ENCODE measurements at places on chromosomes 12 and 14. TPM values are rescaled to one million over a fixed set of nuclear protein-coding genes. Genes with fewer than 3 reads are reported as not detected.
A peak's percentile ranks its signal among the peaks of the same experiment; 100 is the strongest.

GRCh38 chr12:82694970-82695369 lies 8.3 kb downstream of the TMTC2 start:
- DNase-seq: no peak

ASPG gene
- total RNA-seq: 4.4 TPM

DNA sequence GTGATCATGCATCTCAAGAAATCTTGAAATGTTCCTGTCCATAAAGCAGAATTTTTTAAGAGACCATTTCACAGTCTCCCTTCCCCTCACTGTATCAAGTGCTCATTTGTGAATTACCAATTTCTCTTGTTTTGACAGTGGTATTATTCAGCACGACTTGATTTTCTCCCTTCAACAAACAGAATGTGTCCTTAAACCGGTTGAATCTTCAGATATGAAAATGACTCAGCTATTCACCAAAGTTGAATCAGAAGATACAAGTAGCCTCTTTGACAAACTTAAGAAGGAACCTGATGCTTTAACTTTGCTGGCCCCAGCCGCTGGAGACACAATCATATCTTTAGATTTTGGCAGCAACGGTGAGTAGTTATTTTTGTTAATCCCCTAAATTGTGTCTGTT lies 25.5 kb upstream of the SNAPC1 start:
- no peak for DNase-seq

LETMD1 gene
- total RNA-seq: 27.3 TPM

ASCL1 gene
- total RNA-seq: not detected

- no peak for DNase-seq
Observed at GRCh38 chr14:89344920-89345254, 72.1 kb downstream of the FOXN3 start.

DNA sequence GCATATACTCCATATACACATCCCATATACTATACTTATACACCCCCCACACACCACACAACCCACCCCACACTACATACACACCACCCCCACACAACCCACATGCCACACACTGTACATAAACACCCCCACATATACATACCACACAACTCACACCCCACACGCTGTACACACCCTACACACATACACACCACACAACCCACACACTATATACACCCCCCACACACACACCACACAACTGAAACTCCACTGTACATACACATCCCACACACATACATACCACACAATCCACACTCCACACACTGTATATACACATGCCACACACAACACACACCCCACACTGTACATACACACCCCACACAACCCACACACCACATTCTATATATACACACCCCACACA lies 81.0 kb downstream of the NOC4L start:
- DNase-seq: no peak

B3GNT4 gene
- not detected for total RNA-seq

PDE3A gene
- total RNA-seq: 132 TPM

DNA sequence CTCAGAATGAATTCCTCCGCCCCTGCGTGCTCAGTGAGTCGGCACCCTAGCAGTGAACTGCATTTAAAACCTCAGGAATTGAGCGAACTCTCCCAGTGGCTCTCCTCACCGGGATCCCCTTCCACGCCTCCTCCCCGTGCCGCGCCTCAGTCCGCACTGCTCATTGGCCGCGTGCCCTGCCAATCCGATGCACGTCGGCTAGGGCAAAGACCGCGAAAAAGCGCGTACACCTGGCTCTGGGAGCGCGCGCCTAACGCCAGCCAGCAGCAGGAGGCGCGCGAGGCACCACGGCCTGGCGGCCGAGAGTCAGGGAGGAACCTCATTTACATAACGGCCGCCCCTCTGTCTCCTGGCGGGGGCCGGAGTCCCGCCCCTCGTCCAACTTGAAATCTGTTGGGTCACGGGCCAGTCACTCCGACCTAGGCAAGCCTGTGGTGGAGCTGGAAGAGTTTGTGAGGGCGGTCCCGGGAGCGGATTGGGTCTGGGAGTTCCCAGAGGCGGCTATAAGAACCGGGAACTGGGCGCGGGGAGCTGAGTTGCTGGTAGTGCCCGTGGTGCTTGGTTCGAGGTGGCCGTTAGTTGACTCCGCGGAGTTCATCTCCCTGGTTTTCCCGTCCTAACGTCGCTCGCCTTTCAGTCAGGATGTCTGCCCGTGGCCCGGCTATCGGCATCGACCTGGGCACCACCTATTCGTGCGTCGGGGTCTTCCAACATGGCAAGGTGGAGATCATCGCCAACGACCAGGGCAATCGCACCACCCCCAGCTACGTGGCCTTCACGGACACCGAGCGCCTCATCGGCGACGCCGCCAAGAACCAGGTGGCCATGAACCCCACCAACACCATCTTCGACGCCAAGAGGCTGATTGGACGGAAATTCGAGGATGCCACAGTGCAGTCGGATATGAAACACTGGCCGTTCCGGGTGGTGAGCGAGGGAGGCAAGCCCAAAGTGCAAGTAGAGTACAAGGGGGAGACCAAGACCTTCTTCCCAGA lies at the start of gene HSPA2:
Gene HSPA2, plus strand, starts transcription at position 534 of the 995 bp plus-strand sequence. Its CDS starts 109 bp downstream, at position 643.
- DNase-seq: peak; percentile 99

CLSTN3 gene
- 5.7 TPM for total RNA-seq

DNA sequence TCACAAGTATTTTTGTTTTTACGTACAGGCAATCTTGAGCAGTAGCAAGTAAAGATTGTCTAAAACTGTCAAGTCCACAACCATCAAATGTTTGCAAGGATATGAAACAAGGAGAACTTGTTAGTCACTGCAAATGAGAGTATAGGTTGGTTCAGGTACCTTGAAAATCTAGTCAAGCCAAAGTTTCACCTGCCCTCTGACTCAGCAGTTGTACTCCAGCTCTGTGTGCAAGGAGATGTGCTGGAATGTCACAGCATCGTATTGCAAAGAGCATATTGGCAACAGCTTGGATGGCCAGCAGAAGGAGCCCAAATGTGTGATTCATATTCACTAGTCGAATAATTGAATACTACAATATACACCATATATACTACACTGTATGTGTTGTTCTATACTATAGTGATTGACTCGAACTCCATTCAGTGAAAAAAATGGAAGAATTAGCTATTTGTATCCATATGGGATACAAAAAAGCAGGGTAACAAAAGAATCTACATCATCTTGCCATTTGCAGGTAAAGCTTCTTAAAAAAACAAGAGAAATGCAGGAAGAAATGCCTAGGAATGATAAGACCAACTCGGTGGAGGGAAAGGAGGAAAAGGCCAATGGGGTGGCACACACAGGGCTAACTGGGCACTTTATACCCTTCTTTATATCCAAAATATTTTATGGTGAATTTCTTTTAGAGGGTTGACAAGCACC lies 44.0 kb downstream of the EID3 start:
- no peak for DNase-seq

DNA sequence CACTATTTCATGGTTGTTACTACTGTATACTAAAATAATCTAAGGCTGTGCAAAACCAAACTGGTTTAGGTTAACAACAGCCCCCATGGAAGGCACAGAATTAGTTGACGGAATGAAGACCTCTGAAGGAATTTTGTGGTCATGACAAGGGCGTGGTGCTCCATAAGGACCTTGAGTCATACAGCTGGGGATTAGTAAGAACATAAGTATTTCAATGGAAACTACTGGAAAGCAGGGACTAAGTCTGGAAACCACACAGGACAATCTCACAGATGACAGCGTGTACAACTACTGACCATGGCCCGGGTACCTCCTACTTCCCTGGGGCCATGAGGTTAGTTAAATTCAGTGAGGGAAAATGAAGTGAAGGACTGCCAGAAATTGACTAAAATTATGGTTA lies 98.5 kb upstream of the PLEKHA5 start:
- DNase-seq: no peak

GLS2 gene
- total RNA-seq: 0.38 TPM

PELI2 gene
- total RNA-seq: 3.4 TPM

GRCh38 chr12:60475825-60476224 lies 880.0 kb downstream of the SLC16A7 start:
- DNase-seq: no peak

- no peak for DNase-seq
Observed at GRCh38 chr12:71605039-71605438, 58.6 kb downstream of the ZFC3H1 start.

DNA sequence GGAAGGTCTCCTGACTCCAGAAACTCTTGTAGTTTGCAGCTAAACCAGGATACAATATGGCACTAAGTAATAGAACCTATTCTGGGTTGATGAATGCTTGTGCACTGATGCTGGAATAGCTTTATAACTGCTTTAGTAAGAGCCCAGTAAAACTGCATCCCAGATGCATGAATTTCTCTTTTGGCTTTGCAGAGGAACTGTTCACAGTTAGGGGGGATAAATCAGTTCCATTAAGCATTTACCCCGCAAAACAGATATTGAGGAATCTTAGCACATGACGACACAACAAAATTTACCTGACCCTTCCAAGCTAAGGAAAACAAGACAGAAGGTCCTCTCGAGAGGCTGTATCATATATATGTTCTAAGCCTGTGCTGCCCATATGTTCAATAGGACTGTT lies 457.4 kb downstream of the FOXG1 start:
- DNase-seq: no peak

GRCh38 chr12:57087691-57088353 lies 1.1 kb upstream of the NAB2 start:
- DNase-seq: peak; percentile 87

GRCh38 chr14:78232231-78233000 lies 62.2 kb downstream of the NRXN3 start:
- DNase-seq: no peak

CCT2 gene
- total RNA-seq: 86.1 TPM

FCF1 gene
- 36.6 TPM for total RNA-seq

SYNE2 gene
- 61.4 TPM for total RNA-seq

ZNF268 gene
- 10.4 TPM for total RNA-seq

- no peak for DNase-seq
Observed at GRCh38 chr14:29035134-29035533, 268.5 kb downstream of the FOXG1 start.

TRIM9 gene
- 1.5 TPM for total RNA-seq

GRCh38 chr14:69749956-69750355 lies 17.0 kb upstream of the SRSF5 start:
- DNase-seq: no peak

ERBB3 gene
- 1.5 TPM for total RNA-seq

CLEC9A gene
- total RNA-seq: not detected

- DNase-seq: no peak
Observed at GRCh38 chr12:127121494-127122084, 1145.4 kb upstream of the TMEM132C start.

- DNase-seq: no peak
Observed at GRCh38 chr14:77007183-77007974, 21.1 kb downstream of the IRF2BPL start.

KCNMB4 gene
- 1.6 TPM for total RNA-seq

DCN gene
- 480 TPM for total RNA-seq

SDR9C7 gene
- 0.27 TPM for total RNA-seq

DNA sequence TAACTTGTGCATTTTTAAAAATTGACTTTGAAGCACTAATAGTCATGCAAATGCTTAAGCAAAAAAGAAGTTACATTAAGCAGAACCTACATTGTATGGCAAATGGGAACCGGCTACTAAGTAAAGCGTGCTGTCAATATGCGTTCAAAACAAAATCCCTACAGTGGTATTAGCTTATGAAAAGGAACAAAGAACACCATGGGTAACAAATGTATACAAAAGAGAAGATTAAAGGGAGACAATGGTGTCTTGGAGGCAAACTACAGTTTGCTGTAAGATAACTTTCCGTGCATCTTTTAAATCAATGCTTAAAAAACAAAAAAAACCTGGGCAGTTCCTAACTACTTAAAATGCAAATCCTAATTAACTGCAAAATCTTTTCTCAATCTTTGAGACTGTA lies 10.5 kb downstream of the CDK2AP1 start:
- DNase-seq: no peak

DNA sequence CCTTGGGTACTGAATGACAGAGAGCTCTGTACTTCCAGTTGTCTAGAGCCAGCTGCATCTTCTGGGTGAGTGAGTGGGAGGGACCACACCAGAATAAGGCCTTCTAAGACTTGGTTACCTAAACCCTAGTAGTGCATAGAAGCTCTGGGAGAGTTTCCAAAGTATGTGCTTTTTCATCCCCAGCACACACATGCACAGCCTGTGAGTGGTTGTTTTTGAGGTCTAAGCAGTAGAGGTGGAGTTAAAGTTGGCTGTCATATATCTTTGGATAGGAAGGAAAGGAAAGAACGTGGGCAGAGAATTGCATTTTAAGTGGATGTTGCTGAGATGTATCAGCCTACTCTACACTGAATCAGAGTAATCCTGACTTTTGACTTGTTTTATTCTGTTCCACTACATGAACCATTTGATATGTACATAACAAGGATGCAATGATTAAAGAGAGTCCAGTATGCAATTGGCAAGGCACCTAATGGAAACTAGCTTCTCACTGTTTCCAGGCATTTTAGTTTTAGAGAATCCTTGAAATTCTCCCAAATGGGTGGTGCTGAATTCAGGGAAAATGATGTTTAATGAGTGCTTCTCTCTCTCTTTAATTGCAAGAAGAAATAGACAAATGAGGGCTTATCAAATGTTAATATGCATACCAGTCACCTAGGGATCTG lies 51.8 kb upstream of the PRICKLE1 start:
- no peak for DNase-seq

GRCh38 chr12:111129149-111129767 lies 208.9 kb upstream of the MYL2 start:
- no peak for DNase-seq

DNA sequence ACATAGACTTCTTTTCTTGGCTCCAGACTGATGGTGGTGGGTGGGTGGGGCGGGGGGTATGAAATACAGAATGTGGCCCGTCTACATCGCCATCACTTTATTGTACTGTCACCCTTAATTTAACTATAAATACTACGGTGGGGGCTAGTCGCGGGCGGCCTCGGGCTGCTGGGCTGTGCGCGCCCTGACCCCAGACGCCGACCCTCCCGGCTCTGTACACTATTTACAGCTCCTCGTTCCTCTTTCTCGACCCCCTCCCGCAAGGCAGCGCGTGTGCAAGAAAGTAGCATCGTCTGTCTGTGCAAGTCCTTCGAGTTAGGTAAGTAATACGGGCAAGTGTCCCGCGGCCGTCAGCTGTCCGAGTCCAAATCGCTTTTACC lies 1.8 kb downstream of the GSC start:
- no peak for DNase-seq

GLI1 gene
- 0.83 TPM for total RNA-seq

FOXN4 gene
- total RNA-seq: not detected

DNA sequence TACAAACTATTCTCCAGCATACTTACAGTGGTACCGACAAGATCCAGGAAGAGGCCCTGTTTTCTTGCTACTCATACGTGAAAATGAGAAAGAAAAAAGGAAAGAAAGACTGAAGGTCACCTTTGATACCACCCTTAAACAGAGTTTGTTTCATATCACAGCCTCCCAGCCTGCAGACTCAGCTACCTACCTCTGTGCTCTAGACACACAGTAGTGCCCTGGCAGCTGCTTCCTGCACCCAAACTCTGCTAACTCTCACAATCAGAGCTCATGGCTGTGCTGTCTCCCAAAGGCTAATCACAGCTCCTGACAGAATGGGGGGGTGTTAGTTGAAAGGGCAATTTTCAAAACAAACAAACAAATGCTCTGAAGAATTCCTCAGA lies 95.2 kb upstream of the OR4E1 start:
- DNase-seq: no peak

- DNase-seq: no peak
Observed at GRCh38 chr12:89880690-89881350, 172.2 kb upstream of the ATP2B1 start.

All from cardiac septum (tissue), 1 donor.